Osteoblast (primary cell): ENCODE measurements at places on chromosomes 3 and 15.
A peak's percentile ranks its signal among the peaks of the same experiment; 100 is the strongest.

DNA sequence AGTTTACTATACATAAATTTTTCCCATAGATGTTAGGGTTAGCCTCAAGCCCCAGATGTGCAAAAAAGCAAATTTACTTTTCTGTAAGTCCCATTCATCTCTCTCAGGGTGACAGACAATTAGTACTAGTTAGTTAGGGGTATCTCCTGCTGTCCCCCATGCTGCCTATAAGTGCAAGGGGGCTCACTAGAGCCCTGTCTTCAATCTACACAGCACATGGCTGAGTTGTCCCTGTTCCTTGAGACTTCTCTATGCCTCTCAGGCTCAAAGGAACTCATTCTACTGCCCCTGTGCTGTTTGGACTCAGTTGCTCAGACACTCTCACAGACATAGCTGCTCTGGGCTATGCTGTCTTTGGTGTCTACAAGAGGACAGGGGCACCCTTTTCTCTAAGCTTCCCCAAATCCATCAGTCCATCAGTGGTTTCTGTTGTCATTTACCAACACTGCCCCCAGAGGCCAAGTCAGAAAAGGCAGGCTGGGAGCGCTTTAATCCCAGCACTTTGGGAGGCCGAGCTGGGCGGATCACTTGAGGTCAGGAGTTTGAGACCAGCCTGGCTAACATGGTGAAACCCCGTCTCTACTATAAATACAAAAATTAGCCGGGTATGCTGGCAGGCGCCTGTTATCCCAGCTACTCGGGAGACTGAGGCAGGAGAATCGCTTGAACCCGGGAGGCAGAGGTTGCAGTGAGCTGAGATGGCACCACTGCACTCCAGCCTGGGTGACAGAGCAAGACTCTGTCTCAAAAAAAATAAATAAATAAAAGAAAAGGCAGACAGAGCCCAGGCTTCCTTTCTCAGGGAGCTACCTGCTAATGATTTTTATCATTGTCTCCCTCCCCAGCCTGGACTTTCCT, 31.4 kb upstream of the PRTG start:
- peak; percentile 81 for DNase-seq

GRCh38 chr15:98551936-98552562, 96.3 kb upstream of the IGF1R start:
- no peak for DNase-seq

- no peak for DNase-seq
Observed at GRCh38 chr3:115218859-115219258, 71.8 kb upstream of the ZBTB20 start.

- DNase-seq: peak; percentile 34
Observed at GRCh38 chr3:160381470-160381869, 17.6 kb downstream of the IFT80 start.

GRCh38 chr15:80679804-80680175, 15.3 kb upstream of the ABHD17C start:
- DNase-seq: no peak
